Islet precursor cell (in vitro differentiated cells): ENCODE measurements at places on chromosomes 2 and 18.

- DNase-seq = no peak
These were observed 68.6 kb downstream of the CCDC138 start for GRCh38 chr2:108855194-108855593.

DNA sequence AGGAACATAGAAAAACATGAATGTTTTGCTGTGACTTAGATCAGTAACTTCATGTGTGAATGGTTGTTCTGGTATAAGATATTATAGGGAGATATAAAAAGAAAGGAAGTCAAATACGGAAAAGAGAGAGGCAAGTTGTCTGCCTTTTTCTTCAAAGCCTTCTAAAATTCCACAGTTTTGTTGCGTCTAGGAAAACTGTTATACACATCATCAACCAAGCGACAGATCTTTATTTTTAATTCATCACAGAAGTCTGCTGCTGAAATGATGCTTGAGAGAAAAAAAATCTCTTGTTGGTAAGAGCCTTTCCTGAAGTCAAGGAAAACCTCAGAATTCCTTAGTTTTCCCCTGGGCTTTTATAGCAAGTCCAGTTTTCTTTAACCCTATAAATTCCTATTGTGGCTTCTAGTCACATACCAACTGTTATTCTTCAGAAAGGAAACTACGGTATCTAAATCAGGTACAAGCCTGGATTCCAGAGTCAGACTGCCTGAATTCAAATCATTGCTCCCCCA lies 36.3 kb upstream of the TANC1 start:
- no peak for DNase-seq

GRCh38 chr18:46738491-46738890 lies 18.4 kb downstream of the ST8SIA5 start:
- no peak for DNase-seq

- peak; percentile 87 for DNase-seq
These were observed 253.8 kb downstream of the TGIF1 start for GRCh38 chr18:3703732-3704176.

DNA sequence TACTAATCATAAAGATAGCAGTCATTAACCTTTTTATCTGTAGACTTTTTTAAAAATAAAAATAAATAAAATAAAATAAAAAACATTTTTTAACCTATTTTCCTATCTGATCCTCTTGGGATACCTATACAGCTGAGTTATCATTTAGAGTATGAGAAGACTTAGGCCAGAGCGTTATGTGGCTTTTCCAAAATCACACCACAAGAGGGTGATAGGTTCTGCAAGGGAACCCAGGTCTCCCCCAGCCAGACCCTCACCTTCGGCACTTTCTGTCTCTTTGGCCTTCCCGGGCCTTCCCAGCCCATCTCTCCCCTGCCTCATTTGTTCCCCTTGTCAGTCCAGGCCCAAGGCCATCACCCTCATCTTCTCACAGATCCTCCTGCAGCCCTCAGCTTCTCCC lies 311.7 kb downstream of the SMAD2 start:
- peak; percentile 12 for DNase-seq

DNA sequence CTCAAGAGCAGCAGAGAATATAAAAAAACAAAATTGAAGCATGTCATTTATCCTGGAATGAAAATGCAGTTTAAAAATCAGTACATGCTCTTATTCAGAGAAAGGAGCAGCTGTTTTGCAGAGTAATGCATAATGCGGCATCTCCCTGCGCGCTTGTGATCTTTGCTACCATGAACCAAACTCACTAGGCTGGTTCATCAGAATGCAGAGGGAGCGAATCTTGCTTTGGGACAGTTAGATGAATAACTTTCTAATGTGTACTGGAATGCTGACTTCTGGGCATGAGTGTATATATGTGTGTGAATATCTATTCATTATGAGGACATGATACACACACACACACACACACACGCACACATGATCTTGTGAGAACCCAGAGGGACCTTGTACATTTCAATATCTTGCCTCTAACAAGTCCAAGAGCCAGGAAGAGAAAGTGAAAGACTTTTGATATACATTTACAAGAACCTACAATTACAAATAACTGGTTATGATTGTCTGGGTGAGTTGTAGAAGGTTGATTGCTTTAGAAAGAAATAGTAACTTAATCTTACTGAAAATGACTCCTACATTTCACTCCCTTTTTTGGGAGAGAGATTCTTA lies 54.1 kb upstream of the THOC1 start:
- no peak for DNase-seq

DNA sequence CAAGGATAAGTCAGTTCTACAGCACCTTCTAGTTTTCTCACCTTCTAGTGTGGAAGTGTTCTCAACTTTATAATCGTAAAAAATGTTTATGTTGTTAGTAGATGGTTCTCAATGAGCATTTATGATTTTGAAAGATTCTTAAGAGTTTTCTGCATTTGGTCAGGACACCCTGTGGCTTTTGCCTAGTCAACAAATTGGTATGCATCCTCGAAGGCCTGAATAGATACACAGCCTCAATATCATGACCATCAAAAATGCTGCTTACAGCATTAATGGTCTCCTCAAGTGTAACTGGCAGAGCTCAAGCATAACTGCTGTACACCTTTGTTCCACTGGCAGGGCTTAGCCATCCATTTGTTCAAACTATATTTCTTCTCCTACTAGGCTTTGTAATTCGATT lies 96.7 kb downstream of the CRACDL start:
- DNase-seq = no peak

- DNase-seq = no peak
These were observed 754.4 kb downstream of the ADCYAP1 start for GRCh38 chr18:1658908-1659566.

GRCh38 chr2:219041252-219041651 lies at the start of gene CFAP65:
Gene CFAP65, minus strand, starts transcription at chr2:219041516. Its CDS starts 2,468 bp downstream, at chr2:219039048.
- DNase-seq = peak; percentile 70

GRCh38 chr2:83689402-83689801 lies 769.7 kb downstream of the SUCLG1 start:
- DNase-seq = no peak

DNA sequence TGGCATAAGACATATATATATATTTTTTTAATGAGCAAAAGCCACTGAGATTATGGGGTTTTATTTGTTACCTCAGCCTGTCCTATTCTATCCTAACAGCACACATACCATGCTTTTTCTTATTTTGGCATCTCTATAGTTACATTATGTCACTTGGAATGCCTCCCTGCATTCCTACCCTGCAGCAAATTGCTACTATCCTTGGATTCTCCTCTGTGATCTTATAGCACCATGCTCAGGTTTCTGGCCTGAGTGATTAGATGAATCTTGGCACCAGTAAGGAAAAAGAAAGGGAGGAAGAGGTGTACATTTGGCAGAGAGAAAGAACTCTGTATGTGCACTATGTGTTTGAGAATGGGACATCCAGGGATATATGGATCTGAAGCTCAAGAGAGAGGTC lies 86.3 kb upstream of the PELI1 start:
- no peak for DNase-seq

DNA sequence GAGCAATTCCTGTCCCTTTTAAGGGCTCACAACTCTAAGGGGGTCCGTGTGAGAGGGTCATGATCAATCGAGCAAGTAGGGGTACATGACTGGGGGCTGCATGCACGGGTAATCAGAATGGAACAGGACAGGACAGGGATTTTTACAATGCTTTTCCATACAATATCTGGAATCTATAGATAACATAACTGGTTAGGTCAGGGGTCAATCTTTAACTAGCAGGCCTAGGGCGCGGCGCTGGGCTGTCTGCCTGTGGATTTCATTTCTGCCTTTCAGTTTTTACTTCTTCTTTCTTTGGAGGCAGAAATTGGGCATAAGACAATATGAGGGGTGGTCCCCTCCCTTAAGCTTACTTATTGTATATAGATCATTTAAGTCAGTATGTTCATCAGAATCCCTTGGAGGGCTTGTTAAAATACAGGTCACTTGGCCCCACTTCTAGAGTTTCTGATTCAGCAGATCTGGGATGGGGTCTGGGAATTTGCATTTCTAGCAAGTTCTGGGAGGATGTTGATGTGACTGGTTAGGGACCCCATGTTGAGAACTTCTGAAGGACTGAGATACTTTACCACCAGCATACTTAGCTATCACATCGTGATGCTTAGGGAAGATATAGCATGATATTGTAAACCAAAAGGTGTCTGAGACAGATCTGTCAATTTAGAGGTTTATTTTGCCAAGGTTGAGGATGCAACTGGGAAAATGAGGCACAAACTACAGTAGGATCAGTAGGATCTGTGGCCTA lies 2.8 kb upstream of the INPP4A start:
- DNase-seq = peak; percentile 28
